ENCODE measurements at places on chromosomes 11 and 22. TPM values are rescaled to one million over a fixed set of nuclear protein-coding genes. Genes with fewer than 3 reads are reported as not detected.
A peak's percentile ranks its signal among the peaks of the same experiment; 100 is the strongest.

- DNase-seq = no peak
Observed at GRCh38 chr11:17612221-17613188, 65.4 kb downstream of the OTOG start.

- DNase-seq = no peak
Observed at GRCh38 chr22:20427104-20427944, 10.3 kb downstream of the SCARF2 start.

DNA sequence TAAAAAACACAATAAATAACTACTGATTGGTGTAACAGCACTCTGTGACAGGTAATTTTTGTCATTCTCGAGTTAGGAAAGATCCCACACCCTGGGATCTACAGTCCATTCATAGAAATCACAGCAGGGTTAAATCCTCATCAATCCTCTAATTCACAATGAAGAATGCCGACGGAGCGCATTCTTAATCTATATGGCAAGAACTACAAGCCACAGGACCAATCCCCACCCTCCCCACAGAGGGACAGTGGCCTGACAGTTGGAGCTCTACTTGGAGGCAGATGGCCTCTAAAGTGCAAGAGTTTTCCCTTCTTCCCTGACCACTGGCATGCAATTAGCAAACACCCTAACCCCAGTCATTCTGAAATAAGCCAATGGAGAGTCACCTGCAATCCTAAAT lies 34.2 kb downstream of the TCF20 start:
- DNase-seq = no peak

- no peak for DNase-seq
Observed at GRCh38 chr11:13923182-13923581, 39.3 kb upstream of the SPON1 start.

DNA sequence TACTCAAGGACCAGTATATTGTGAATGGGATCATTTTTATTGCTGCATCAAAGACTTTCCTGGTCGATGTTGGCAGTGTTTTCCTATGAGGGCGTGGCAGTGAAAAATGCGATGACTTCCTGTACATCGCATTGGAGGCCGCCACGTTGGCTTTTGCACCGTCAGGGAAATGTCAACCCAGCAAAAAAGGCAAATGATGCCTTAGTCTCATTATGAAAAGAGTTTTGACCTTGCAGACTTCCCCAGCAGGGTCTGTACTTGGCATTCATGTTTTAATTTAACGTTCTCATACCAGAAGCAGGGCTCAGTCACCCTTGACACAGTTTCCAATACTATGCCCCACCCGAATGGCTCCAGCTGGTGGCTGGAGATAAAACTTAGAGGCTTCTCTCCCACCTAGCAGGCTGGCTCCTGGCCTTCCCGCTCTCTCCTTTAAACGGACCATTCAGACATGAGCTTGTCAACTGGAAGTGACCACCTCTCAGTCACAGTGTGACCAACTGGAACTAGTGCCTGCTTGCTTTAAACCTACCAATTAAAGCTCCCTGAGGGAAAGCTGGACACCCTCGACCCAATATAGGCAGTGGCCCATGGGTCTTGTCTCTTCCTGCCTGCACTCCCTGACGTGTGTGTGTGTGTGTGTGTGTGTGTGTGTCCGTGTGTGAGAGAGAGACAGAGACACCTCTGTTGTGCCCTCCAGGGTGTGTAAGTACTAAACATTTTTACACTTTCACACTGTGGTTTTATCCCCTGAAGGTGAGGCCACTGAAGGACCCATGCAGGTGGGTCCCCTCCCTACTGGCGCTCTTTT lies 8.7 kb upstream of the GDPD5 start:
- no peak for DNase-seq

GRCh38 chr11:45931739-45932138 lies 9.3 kb downstream of the LARGE2 start:
- DNase-seq = peak; percentile 39

GRCh38 chr11:135022454-135022853 lies 610.4 kb upstream of the B3GAT1 start:
- DNase-seq = no peak

DNA sequence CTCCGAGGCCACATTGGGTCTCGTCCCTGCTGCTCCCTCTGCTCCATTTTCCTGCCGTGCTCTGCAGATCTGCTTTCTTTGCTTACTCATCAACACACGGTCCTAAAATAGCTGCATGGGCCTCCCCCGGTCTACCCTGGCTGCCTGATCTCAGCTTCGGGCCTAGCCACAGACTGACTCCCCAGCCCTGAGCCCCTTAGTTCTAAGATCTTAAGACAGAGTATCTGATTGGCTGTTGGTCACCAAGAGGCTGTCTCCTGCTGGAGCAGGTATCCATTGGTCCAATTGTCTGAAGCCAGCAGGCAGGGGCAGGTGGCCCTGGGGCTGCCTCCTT lies 53.7 kb upstream of the NECTIN1 start:
- peak; percentile 69 for DNase-seq

- DNase-seq = no peak
Observed at GRCh38 chr22:38841211-38841610, 2.6 kb downstream of the NPTXR start.

GRCh38 chr22:43828998-43829782 lies 17.1 kb upstream of the EFCAB6 start:
- peak; percentile 85 for DNase-seq

GRCh38 chr22:46594947-46595298 lies 25.3 kb upstream of the GRAMD4 start:
- DNase-seq = no peak

- DNase-seq = no peak
Observed at GRCh38 chr11:100680070-100680469, 7.0 kb upstream of the ARHGAP42 start.

GRCh38 chr11:121866754-121867153 lies 249.3 kb downstream of the BLID start:
- DNase-seq = no peak

DNA sequence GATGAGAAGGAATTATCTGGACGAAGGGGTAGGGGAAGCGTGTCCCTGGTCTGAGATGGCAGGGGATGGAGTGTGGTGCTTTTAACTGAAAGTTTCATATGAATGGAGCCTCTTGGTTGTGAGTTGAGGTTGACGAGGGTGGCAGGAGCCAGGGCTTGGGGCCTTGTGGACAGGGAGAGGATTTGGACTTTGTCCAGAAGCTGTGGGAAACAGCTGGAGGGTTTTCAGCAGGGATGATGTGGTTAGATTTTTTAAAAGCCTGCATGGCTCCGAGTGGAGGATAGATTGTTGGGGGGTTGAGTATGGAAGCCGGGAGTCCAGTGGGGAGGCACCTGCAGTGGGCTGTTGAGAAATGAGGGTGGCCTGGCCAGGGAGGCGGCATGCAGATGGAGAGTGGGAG lies 24.8 kb downstream of the MYO7A start:
- no peak for DNase-seq

- DNase-seq = no peak
Observed at GRCh38 chr11:45278714-45279113, 7.4 kb downstream of the SYT13 start.

DNA sequence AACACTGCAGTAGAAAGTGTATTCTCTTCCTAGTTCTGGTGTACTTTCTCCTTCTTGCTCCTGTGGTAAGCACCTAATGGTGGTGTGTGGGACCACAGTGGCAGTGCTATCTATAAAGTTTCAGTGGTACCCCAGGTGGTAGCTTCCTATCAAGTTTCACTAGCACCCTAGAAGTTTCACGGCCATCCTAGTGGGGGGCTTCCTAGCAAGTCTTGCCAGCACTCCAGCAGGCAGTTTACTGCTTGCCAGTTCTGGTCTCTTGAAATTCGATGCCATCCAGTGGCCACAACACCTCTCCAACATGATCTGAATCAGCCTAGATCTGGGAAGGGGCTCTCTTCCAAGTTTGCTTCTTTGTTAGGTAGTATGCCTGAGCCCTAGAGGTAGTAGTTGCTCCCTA lies 229.6 kb downstream of the SWAP70 start:
- no peak for DNase-seq

DNA sequence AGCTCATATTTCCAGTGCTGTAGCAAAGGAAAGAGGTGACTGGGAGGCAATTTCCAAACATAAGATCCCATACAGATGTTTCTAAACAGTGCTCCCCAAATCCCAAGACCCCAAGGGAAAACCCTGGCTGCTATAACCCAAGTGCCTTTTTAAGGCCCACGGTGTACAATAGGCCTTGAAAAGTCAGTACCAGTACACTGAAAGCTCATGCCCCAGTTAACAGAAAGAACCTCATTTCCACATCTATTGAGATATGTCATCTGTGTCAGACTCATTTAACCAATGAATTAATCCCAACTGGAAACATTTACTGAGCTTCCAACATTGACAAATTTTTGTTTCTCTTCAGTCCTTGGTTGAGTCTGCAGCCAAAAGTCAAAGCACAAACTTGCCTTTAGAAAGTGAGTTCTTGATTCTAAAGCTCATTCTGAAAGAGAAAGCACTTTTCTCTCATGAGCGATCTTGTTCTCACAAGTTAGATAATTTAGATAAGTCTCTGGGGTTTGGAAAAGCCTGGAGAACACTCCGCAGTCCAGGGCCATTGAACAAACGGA lies 239.8 kb upstream of the ARHGAP20 start:
- DNase-seq = no peak

DNA sequence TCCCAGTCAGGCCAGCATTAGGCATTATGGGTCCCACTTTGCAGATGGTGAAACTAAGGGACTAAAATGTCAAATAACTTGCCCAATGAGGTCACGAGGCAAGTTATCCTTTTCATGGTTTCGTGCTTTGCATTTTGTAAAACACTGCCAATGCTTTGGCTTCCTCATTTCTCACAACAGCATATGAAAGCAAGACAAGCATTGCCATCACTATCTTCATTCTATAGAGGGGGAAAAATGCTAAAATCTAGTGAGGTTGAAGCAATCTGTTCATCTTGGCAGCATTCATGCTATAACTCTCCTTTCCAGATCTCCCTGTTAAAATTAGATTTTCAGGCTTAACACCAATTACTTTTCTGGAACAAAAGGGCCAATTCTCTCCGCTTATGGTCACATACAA lies 14.8 kb downstream of the FAM181B start:
- no peak for DNase-seq

DNA sequence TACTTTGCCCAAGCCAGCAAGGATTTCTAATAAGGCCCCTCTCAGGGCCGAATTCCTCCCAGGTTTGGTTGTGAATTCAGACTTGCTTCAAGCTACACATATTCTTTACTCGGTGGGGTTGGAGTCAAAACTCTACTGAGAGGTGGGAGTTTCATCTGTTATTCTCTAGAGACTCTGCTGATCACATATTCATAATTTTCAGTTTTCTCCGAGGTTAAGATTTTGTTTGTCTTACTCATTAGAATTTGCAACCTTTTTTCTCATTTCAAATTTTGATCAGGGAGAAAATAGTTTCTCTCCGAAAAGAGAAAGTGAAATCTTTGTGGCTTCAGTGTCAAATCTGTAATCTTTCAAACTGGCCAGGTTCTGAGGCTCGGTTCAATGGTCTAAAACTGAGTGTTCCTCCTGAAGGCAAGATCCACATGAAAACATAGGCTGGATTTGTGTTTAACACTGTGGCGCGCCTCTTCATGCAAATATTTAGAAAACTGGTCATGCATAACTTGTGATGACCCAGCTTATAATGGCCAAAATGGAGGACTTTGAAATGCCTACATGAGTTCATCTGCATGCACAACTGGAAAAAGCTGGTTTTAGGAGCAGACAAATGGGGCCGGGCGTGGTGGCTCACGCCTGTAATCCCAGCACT lies 21.5 kb upstream of the GSTP1 start:
- DNase-seq = no peak

DNA sequence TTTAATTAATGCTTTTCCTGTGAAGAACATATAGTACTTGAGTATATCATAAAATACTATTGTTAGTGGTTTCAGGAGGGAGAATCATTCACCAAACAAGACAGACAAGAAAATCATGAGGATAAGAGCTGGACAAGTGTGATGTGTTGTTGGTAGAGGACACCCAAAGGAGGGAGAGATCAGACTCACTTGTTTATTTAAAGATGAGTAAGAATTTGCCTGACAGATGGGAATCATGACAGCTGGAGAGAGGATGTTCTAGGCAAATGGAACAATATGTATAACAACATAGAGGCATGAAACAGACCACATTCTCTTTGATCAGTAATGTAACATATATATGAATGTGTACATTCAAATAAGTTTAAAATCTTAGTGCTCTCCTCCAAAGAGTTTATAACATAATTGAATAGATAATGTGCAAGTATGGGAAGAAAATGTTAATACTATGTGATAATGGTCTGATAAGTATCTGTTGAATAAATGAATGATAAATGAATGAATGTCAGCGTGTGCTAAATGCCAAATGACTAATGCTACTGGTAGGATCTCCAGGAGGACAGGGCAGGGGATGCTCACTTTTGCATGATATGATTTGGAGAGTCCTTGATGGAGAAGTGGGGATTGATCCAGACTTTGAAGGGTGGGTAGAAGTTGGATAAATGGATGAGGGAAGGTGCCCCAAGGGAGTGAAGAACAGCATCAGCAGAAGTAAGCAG lies 228.9 kb upstream of the SORL1-AS1 start:
- DNase-seq = no peak

DNA sequence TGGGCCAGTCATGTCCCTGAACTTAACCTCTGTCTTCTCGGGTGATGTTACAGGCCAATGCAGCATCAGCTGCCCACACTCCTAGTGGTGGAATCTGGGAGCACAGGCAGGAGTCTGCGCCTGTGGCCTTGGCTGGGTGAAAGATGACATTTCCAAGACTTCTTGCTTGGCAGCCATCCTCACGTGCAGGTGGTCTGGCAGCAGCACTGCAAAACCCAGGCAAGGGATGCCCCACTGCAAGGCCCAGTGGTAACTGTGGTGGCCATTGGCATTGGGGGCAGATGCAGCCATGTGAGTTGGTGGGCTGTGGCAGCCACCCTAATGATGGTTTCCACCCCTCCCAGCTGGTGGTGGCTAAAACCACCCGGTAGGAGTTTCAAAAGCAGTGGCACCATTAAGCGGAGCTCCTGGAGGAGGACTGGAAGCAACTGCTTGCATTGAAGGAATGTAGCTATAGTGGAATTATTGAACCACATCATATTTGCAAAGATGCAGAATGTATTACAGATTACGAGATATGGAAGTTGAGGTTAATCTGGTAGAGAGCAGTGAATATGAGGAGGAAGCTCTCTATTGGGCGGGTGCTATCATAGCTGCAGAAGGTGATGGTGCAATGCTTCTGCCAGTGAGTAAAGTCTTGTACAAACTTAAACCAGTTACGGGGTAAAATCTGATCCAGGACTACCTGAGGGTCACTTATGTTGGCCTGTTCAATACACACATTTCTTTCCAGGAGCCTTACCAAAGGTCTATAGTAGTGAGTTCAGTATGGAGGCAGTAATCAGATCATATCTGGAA lies 120.7 kb upstream of the TOP3B start:
- DNase-seq = peak; percentile 62

Gene GRAMD1B
- total RNA-seq = 17.1 TPM

Gene USH1C
- total RNA-seq = 0.81 TPM

Gene DDI1
- not detected for total RNA-seq

Gene FAM83F
- 28.1 TPM for total RNA-seq

Gene TMPRSS4
- not detected for total RNA-seq

Gene PRR33
- total RNA-seq = not detected

Gene MOGAT2
- not detected for total RNA-seq

Gene HBD
- not detected for total RNA-seq

Gene SSTR3
- 0.21 TPM for total RNA-seq

Gene FIBIN
- 0.07 TPM for total RNA-seq

Gene ARFIP2
- 57.1 TPM for total RNA-seq
